ENCODE measurements at places on chromosomes 16 and 17. TPM values are rescaled to one million over a fixed set of nuclear protein-coding genes. Genes with fewer than 3 reads are reported as not detected.

DNA sequence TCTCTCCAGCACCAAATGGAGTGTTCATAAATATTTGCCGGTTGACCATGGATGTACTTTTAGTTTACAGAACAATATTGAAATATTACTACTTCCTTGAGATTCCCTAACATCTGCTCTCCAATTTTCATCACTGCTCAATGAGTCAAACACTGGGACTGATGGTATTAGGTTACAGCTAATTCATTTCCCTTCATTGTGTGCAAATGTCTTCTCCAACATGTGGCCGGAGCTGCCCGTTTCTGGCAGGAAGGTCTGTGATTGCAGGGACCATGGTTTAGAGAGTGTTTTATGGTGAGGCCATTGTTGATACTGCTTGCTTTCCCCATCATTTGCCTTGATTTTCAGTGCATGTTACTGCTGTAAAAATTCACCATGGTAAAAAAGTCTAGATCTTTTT is 209.3 kb downstream of the HS3ST3B1 start:
- DNase-seq, result no peak

- no peak for DNase-seq
Measured at GRCh38 chr16:879986-880385, 79.5 kb upstream of the GNG13 start.

- no peak for DNase-seq
Measured at GRCh38 chr16:79132701-79133100, 467.8 kb downstream of the MAF start.

DNA sequence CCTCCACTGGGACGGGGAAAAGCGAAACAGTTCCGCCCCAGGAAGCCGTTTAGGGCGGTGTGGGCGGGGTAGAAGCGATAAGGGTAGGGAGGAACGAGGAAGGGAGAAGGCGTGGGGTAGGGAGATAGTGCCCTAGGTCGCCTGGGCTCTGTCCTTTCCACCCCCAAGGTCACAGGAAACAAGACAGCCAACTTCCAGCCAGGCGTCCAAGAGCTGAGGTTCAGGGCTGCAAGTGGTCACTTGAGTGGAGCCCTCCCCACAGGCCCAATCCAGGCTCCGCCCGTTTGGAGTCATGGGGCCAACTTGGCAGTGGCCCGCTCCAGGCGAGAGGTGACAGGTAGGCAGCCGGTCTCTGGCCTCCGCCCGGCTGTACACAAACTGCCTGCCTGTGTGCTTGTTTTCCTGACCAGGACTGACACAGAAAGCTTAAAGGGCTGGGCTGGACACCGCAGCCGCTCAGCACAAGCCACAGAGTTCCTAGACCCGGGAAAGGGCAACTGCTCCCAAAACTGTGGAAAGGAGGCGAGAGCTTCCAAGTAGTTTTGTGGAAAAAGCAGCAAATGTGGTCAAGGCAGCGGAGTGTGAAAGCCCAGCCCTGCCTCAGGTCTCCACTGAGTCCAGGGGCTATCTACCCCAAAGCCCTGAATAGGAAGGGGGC is at the start of gene RILP:
RILP (minus strand) TSS at position 23 of the 658 bp plus-strand sequence. CDS start 62 bp downstream, outside the sequence.
- no peak for DNase-seq

- no peak for DNase-seq
Measured at GRCh38 chr17:32015245-32016013, 8.2 kb downstream of the LRRC37B start.

DNA sequence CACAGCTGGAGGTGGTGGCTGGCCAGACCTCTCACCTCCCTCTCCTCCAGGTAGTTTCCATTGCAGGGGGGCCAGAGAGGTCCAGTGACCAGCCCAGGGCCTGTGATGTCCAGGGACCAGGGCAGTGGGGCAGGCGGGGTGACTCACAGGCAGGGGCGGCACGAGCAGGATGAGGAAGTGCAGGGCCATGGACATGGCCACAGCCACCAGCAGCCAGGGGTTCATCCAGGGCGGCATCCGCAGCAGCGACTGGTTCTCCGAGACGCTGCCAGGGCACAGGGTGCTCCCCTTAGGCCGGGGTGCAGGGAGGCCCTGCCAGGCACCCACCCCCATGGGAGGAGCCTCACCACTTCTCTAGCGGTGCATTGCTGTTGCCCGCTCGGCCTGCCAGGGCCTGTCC is 12.9 kb upstream of the P2RX1 start:
- no peak for DNase-seq

Gene CFAP119
- 2.3 TPM for polyA plus RNA-seq

Gene ANKRD40CL
- not detected for polyA plus RNA-seq

Gene KIAA0753
- 8.3 TPM for polyA plus RNA-seq
